ENCODE measurements at places on chromosomes 16 and 17.

DNA sequence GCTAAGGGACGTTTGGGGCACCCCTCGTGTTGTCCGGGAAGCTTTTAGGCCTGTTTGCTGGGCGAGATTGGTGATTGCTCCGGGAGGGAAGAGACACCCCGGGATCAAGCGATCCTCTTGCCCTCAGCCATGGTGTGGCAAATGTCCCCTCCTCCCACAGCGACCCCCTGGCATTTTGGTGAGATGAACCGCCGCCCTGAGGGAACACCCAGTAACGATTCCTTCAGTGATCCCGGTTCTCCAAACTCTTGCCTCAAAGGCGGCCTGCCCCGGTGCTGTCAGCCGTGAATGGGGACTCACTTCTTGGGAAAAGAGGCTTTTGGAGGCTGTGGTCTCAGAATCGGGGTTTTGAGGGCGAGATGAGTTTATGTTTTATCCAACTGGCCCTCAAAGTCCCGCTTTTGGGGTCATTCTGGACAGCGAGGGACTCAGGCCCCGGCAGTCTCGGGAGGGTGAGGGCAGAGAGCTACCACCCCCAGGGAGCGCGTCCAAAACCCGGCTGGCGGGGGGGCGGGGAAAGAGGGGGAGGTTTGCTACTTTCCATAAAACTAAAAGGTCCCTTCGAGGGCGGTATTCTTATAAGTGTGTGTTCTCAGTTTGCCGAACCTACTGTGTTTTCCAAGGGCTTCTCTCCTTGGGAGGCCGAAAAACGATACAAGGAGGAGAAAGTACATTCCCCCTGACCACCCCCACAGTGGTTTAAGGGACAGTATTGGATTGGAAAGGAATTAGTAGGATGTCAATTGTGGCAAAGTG lies 232.7 kb downstream of the MRTFB start:
- peak overlapping the region; percentile 71 for H3K4me3 ChIP-seq
- H3K36me3 ChIP-seq, result no peaks in the 10 kb centered on the region
- peaks cover 13% of the 10 kb centered on the region for H3K4me1 ChIP-seq
- DNase-seq, result no peak
- no peak overlapping the region for H3K27ac ChIP-seq
- peaks cover 44% of the 10 kb centered on the region for H3K27me3 ChIP-seq

DNA sequence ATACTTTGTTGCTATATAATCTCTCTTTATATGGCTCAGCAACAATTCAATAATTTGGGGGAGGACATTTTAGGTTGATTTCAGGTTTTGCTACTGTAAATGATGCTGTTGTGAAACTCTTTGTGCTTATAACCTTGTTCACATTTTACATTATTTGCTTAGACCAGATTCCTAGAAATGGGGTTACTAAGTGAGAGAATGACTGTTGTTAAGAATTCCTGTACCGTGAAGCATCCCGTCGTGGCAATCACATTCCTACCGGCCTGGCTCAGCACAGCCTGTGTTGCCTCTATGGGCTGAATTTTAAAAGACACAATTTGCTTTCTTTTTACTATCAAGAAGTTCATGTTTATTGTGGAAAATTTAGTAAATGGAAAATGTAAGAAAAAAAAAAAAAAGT lies 31.4 kb downstream of the B9D1 start:
- H3K27ac ChIP-seq, result no peak overlapping the region
- H3K4me3 ChIP-seq, result no peak overlapping the region
- H3K27me3 ChIP-seq, result peaks cover 4% of the 10 kb centered on the region
- no peak for DNase-seq
- no peaks in the 10 kb centered on the region for H3K4me1 ChIP-seq

GRCh38 chr16:55116165-55116920 lies 185.7 kb downstream of the IRX5 start:
- H3K4me1 ChIP-seq, result no peaks in the 10 kb centered on the region
- no peaks in the 10 kb centered on the region for H3K27me3 ChIP-seq
- DNase-seq, result no peak
- H3K36me3 ChIP-seq, result no peaks in the 10 kb centered on the region

DNA sequence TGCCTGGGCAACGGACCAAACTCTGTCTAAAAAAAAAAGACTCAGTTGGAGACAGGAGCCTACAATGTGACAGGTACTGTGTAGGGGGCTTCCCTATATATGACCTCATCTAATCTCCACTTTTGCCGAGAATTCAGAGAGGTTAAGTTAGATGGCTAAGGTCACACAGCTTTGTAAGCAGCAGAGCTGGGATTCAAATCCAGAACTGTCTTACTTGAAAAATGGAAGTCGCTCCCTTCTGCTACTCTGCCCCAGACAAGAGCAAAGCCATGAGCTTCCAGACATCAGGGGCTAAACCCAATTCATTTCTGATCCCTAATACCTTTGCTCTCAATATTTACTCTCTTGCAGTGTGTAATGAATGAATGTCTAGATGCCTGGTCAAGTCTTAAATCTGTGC lies 41.5 kb upstream of the ABCC12 start:
- DNase-seq, result no peak
- H3K27me3 ChIP-seq, result peaks cover 6% of the 10 kb centered on the region
- no peaks in the 10 kb centered on the region for H3K36me3 ChIP-seq
- H3K4me1 ChIP-seq, result no peaks in the 10 kb centered on the region
- no peak overlapping the region for H3K4me3 ChIP-seq

DNA sequence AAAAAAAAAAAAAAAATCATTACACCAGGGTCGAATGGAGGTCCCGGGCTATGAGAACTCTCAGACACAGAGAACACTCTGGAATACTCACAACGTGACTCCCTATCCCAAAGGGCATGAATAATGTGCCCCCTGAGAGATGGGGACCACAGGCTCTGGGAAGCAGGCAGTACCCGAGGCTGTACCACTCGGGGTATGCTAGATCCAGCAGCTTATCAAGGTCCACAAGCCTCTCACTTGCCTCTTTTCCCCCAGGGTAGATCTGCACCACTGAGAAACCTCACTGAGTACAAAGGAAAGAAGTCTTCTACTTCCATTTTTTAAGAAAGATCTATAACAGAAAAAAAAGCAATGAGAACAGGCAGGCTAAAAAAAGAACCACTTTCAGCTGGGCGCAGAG lies 40.5 kb downstream of the WDR59 start:
- H3K27ac ChIP-seq, result no peak overlapping the region
- H3K36me3 ChIP-seq, result peaks cover 22% of the 10 kb centered on the region
- H3K27me3 ChIP-seq, result no peaks in the 10 kb centered on the region
- DNase-seq, result no peak
- H3K4me1 ChIP-seq, result no peaks in the 10 kb centered on the region

GRCh38 chr16:86519649-86520316 lies 9.5 kb downstream of the FOXF1 start:
- H3K4me1 ChIP-seq, result peaks cover 5% of the 10 kb centered on the region
- no peaks in the 10 kb centered on the region for H3K36me3 ChIP-seq
- H3K4me3 ChIP-seq, result no peak overlapping the region

GRCh38 chr16:85626191-85626981 lies 13.3 kb downstream of the GSE1 start:
- DNase-seq, result no peak
- H3K27me3 ChIP-seq, result no peaks in the 10 kb centered on the region
- H3K27ac ChIP-seq, result no peak overlapping the region
- peaks cover 7% of the 10 kb centered on the region for H3K4me1 ChIP-seq
- H3K4me3 ChIP-seq, result no peak overlapping the region

DNA sequence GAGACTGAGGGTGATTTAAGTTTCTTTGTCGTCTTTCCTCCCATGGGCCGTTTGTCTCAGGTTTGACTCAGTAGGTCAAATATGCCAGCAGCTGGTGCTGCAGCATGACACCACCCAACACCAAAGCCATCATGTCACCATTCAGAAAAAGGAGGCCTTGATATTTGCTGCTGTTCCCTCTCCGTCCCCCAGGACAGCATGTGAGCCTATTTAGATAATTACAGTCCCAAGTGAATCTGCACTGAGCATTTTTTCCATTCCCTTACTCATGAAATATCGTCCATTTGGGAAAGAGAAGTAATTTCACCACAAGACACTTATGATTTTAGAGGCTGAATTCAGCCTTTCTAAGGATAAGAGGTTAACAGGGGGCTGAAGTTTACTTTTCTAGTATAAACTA lies 62.2 kb upstream of the ADORA2B start:
- no peaks in the 10 kb centered on the region for H3K27me3 ChIP-seq
- no peak overlapping the region for H3K4me3 ChIP-seq
- H3K36me3 ChIP-seq, result no peaks in the 10 kb centered on the region
- no peak overlapping the region for H3K27ac ChIP-seq

GRCh38 chr17:17361867-17362539 lies 58.8 kb downstream of the NT5M start:
- no peak overlapping the region for H3K4me3 ChIP-seq
- no peak overlapping the region for H3K27ac ChIP-seq
- no peaks in the 10 kb centered on the region for H3K4me1 ChIP-seq

DNA sequence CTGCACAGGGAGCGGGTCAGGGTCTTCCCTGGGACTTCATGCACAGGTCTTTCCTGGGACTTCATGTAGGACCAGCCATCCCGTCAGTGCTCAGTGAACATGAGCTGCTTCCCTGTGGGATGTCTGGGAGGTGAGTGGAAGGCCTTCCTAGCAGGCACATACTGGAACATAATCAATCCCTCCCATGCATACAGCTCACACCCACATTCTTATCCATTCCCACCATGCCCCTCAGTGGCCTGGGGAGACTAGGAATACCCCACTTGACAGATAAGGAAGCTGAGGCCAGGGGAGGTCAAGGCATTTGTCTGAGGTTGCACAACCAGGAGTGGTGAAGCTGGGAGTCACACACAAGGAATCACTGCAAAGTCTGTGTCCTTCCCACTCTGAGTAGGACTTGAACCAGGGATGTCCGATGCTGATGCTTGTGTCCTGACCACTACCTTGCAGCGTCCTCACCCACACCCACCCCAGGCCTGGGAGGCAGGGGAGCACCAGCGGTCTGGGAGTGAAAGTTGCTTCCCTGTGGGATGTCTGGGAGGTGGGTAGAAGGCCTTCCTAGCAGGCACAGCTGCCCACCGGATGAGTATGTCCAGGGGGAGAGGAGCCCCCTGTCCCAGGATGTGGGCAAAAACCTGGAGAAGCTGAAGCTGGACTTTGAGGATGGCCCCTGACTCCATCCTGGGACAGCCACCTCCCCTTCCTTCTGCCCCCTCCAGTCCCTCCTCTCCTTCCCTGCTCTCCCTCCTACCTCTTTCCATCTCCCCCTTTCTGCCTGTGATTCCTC lies 1.0 kb upstream of the NLRC5 start:
- no peak for DNase-seq
- peaks cover 60% of the 10 kb centered on the region for H3K36me3 ChIP-seq
- H3K4me1 ChIP-seq, result peaks cover 47% of the 10 kb centered on the region
- H3K27me3 ChIP-seq, result no peaks in the 10 kb centered on the region

DNA sequence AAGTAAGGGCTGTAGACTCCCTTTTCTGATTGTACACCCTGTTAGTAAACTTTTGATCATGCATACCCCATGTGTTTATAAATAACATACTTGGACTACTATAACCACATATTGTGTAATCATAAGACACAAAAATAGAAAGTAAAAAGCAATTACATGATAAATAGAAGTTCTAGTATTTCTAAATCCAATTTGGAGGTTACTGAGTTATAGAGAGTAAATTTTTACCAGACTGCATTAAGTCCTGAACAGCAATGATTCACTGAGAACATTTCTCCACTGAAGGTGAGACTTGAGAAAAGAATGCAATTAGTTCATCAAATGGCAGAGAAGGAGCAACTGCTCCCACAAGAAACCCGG lies 7.7 kb upstream of the TBKBP1 start:
- no peak overlapping the region for H3K4me3 ChIP-seq
- H3K27ac ChIP-seq, result no peak overlapping the region
- DNase-seq, result no peak
- H3K4me1 ChIP-seq, result peaks cover 4% of the 10 kb centered on the region

DNA sequence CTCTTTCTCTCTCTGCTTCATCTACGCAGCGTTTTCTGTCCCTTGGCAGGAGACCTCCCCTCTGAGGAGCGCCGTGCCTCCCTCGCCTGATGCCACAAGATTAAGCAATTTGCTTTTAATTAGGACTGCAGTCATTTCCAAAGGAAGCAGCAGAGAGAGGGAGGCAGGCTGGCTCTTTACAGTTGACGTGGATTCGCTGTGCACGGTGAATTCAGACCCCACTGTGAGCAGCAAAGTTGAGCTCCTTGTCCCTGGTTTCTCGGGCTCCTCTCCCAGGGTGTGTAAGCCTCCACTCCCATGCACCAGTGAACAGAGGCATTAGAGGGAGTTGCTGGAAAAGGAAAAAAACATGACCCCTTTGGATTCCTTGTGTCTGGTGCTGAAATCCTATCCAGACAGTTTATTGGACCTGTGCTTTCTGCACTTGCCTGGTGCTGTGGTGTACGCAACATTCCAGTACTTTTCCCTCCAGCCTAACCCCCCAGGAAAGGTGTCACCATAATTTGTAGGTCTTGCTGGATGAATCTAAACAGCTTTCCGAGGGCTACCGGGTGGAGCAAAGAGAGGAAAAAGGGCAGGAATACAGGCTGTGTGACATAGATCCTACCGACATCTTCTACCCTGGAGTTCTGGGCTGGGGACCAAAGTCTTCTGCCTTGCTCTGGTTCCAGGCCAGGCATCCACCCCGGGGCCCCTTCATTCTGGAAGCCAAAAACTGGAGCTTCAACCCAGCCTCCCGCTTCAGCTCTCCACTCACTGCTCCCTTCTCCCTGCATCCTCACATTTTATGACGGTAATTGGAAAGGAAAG lies 171.0 kb downstream of the MAF start:
- no peak for DNase-seq
- H3K4me3 ChIP-seq, result no peak overlapping the region
- no peaks in the 10 kb centered on the region for H3K4me1 ChIP-seq
- no peaks in the 10 kb centered on the region for H3K36me3 ChIP-seq

DNA sequence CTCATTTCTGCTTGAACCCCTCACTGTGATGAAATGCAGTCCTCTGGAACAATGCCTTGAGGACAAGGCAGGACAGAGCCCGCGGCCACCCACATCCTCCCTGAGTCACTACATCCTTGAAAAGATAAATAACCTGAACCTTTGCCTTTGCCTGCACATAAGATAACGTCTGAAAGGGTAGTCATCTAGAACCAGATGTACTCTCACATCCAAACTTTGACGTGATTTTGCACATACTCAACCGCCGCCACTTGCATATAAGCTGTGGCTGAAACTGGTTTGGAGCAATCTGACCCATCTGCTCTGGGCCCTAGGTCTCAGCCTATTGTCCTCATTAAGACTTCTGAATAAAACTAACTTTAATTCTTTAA lies 252.1 kb downstream of the PHKB start:
- H3K4me1 ChIP-seq, result peaks cover 17% of the 10 kb centered on the region
- H3K27me3 ChIP-seq, result peaks cover 10% of the 10 kb centered on the region
- H3K36me3 ChIP-seq, result no peaks in the 10 kb centered on the region
- DNase-seq, result peak; percentile 80

- no peaks in the 10 kb centered on the region for H3K4me1 ChIP-seq
- H3K27me3 ChIP-seq, result peaks cover 2% of the 10 kb centered on the region
- no peak overlapping the region for H3K27ac ChIP-seq
- no peak overlapping the region for H3K4me3 ChIP-seq
- no peaks in the 10 kb centered on the region for H3K36me3 ChIP-seq
- DNase-seq, result no peak
Measured at GRCh38 chr17:29331708-29332085, 37.7 kb upstream of the NUFIP2 start.
